ENCODE measurements at places on chromosomes 3 and 15.

DNA sequence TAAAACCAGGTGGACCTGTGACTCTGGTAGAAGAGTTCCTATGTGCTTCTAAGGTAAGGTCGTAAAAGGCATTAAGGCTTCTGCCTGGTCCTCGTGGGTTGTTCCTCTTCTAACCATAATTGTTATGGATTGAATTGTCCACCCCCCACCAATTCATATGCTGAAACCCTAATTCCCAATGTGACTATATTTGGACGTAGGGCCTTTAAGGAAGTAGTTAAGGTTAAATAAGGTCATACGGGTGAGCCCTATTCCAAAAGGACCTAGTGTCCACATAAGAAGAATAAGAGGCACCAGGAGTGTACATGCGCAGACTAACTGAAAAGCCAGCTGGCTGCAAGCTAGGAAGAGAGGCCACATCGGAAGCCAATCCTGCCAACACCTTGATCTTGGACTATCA lies 1.9 kb downstream of the ADPGK start:
- DNase-seq: no peak

DNA sequence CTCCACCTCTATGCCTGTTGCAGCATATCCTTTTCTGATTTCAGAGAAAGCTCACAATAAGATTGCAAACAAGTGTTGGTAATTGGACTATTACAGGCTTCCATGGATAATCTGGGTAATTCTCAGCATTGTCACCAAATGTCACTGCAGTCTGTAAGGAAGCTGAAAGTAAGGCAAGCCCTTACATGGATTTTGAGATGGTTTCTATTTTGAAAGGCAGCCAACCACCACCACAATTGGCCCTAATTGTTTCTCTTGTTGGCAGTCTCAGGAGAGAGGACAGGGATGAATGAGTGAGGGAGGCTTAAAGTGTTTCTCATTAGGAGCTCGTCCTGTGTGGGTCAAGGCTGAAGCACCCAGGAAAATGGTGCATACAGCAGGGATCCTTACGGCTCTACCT lies 879.9 kb downstream of the TUSC7 start:
- DNase-seq: no peak

GRCh38 chr3:196988241-196989029 lies 19.8 kb upstream of the PIGZ start:
- DNase-seq: no peak

- no peak for DNase-seq
Measured at GRCh38 chr3:56825567-56826438, 24.1 kb upstream of the ARHGEF3 start.

DNA sequence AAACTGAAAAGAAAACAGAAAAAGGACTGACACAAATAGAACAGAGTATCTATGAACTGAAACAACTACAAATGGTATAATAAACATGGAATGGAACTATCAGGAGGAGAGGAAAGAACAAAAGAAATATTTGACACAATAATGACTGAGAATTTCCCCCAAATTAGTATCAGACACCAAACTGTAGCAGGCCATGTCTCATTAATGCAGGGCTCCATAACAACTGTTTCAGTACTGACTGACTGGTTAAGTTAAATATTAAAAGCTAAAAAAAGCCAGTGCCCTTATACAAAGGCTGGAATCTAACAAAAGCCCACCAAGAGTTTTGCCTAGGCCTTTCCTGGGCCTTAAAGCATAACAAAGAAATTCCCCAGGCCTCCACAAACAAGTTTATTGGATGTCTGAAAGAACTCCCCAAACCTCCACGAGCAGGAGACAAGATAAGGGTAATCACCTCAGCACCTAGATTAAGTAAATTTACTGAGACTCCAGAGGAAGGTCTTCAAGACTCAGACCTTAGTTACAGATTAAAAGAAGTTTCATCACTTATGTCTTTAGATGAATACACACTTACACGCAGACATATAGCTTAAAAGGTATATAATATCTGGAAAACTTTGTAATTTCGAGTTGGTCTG lies 45.7 kb downstream of the KPNA1 start:
- no peak for DNase-seq

DNA sequence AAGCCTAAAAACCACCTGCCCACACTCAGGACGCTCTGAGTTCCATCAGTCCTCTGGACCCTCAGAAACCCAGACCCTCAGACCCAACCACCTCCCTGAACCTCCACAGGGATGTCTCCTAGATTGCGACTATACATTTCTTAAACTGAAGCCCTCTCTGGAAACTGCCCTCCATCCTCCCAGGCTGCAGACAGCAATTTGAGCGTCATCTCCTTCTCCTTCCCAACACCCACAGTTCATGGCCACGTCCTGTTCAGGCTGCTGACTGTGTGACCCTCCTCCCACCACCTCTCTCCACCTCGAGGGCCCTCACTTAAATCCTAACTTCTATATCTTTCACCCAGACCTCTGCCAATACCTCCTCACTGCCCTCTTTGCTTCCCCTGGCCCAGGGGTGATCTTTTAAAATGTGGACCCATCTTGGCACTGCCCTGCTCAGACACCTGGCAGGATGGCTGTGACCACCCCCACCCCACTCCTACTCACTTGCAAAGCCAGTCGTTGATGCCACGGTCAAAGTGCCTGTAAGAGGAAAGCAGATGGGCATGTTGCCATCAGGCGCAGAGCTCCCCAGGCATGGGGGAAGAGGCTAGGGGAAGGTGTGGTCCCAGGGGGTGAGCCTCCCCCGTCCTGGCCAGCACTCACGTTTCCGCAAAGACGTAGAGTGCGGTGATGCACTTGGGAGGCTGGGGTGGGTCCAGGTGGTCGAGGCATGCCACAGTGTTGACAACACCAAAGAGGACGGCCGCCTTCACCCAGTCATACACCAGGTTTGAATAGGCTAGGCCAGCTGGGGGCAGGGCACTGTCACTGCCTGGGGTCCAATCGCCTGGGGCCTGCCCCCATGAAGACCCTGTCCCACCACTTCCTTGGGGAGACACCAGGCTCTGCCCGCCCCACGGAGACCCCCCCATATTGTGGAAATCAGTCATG lies 6.0 kb downstream of the HHATL start:
- no peak for DNase-seq

DNA sequence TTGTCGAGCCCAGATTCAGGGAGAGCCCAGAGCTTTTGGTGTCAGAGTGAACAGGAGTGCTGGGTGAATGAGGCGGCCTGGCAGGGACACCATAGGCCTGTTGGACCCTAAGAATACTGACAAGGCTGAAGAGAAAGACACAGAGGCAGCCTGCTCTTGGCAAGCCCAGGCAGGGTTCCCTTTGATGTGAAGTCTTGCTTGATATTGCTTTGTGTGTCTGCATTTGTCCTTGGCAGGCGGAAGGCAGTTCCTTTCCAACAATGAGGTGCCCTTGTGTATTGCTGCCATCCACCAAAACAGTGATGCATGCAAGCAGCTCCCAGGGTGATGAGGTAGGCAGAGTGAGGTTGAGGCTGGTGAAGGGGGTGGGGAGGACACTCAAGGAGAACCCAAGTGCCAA lies 152.7 kb upstream of the TSC22D2 start:
- no peak for DNase-seq

GRCh38 chr15:58666957-58667356 lies 82.5 kb downstream of the ADAM10 start:
- DNase-seq: no peak

DNA sequence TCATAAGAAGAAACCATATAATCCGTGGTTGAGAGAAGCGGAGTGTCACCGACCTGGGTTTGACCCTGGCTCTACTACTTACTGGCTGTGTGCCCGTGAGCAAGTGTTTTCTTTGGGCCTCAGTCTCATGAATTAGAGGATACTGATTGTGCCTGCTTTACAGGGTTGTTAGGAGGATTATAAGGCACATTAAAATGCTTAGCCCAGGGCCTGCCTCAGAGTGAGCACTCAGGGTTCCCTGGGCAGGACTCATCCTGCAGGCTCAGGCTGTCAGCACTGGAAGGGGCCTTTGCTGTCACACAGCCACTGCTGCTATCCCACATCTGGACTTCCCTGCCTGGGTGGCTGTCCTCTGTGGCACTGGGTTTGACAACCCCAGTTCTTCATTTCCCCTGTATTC lies 4.7 kb downstream of the PLA2G4F start:
- DNase-seq: no peak

GRCh38 chr3:157394411-157394810 lies 42.2 kb upstream of the PTX3 start:
- no peak for DNase-seq

GRCh38 chr3:46312991-46313390 lies 40.9 kb upstream of the CCR2 start:
- no peak for DNase-seq

DNA sequence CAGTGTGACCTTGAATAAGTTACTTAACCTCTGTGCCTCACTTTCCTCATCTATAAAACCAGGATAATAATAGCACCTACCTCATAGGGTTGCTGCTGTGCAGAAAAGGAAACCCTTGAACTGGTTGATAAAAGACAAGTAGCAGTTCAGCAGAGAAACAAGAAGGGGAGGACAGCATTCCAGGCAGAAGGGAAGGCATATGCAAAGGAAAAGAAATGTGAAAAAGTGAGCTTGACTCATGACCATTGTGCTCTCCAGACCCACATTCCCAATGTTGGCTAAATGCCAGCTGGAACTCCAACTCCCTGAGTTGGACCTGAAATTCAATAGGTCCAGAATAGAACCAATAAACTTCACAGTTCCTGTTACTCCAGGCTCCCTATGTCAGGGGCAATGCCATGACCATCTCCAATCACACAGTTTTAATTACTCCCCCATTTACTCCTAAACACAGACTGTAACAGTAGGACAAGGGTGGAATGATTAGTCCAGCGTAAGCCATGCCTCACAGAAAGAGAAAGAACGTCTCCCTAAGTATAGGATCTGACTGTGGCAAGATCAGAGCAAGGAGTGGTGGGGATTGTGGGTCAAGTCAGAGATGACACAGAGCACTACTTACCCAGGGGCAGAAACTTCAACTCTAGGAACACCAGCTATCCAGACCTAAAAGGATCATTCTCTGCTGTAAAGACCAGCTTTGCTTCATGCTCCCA lies 26.9 kb downstream of the PRKAR2A start:
- DNase-seq: no peak

- DNase-seq: no peak
Measured at GRCh38 chr3:137835096-137835495, 71.0 kb downstream of the SOX14 start.

- DNase-seq: no peak
Measured at GRCh38 chr3:119085070-119085439, 50.4 kb upstream of the IGSF11 start.

GRCh38 chr15:86483936-86484335 lies 404.3 kb downstream of the AGBL1 start:
- DNase-seq: no peak

GRCh38 chr3:48077815-48078214 lies 61.6 kb upstream of the MAP4 start:
- no peak for DNase-seq

DNA sequence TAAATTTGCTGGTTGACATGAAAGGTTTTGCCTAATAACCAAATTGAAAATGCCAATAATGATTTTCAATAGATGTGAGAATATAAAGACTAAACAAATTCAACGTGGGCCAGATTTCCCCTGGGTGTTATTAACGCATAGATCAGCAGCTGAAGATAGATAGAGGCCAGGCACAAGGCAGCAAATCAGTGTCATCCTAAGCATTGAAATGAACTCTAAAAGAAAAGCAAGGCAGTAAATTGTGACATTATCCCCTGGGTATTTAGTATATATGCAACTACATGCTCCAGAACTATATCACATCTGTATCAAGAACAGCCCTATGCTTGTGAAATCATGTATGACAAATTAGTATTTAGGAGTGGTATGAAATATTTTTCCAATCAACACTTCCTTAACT lies 167.1 kb upstream of the EPHA3 start:
- DNase-seq: no peak
